ENCODE measurements at places on chromosomes 11 and 22.

- DNase-seq, result no peak
Measured at GRCh38 chr11:130475426-130476053, 27.1 kb downstream of the ADAMTS15 start.

DNA sequence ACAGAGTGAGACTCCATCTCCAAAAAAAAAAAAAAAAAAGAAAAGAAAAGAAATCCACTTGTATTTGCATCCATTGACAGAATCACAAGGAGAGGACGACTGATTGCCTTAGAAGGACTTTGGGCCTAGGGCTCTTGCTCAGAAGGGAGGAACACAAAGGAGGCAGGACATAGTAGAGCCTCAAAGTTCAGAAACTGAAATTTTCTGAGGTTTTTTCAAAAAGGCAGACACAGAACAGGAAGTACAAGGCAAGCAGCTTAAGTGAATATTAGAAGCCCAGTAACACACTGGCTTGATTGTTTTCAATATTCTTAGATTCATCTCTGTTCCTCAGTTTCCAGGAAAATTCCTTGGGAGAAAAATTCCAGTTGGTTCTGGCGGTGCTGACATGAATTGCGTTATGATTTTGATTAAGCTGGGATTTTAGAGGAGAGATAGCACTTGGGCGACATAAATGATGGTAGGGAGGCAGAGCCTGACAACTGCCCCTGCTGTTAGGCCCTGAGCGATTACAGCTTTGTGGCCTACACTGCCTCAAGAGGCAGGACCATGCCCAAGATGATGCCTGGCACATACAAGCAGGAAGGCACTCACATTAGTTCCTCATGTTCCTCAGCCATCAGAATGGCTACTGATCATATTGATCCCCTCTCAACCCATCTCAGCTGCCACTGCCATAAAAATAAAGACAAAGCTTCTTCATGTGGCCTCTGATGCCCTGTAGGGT, 15.3 kb downstream of the CLPB start:
- no peak for DNase-seq

GRCh38 chr11:1075341-1075911, 752 bp downstream of the MUC2 start:
- no peak for DNase-seq

DNA sequence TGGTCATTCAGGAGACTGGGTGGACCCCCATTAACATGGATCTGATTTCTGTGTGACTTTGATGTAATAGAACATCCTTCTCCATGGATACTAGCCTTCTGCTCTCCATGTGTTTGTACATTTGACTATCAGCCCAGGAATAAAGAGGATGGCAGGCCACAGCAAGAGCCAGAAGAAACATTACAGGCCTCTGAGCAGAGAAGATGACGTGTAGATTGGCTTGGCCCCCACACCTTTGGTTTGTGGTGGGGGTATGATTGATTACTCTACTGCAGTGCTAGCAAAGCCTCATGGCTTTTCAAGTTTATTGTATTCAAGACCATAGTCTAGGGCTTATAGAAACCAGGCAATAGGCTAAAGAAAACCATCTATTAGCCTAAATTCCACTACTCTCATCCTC, 77.0 kb downstream of the GRAMD1B start:
- DNase-seq, result peak; percentile 70

GRCh38 chr11:103257360-103257759, 148.1 kb downstream of the DYNC2H1 start:
- DNase-seq, result peak; percentile 26

DNA sequence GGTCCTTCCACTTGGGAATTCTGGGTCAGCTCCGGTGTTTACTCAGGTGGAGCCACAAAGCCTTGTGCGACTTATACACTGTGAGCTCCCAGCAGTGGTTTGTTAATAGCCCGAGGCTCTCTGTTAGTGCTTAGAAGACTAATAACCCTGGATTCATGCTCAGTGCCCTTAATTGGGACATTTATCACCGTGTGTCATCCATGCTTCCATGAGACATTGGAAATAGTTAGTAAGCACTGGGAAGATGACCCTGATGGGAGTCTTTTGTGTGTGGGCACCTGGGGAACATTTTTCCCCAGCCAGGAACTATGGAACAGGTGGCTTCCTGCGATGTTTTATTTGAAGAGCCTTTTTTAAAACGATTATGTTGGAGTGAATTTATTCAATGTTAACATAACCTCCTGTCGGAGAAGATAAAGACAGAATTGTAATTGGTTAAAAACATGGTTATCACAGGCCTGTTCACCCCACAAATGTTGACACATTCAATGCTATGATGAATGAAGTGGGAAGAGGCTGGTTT, 188.9 kb downstream of the MYO18B start:
- DNase-seq, result no peak

DNA sequence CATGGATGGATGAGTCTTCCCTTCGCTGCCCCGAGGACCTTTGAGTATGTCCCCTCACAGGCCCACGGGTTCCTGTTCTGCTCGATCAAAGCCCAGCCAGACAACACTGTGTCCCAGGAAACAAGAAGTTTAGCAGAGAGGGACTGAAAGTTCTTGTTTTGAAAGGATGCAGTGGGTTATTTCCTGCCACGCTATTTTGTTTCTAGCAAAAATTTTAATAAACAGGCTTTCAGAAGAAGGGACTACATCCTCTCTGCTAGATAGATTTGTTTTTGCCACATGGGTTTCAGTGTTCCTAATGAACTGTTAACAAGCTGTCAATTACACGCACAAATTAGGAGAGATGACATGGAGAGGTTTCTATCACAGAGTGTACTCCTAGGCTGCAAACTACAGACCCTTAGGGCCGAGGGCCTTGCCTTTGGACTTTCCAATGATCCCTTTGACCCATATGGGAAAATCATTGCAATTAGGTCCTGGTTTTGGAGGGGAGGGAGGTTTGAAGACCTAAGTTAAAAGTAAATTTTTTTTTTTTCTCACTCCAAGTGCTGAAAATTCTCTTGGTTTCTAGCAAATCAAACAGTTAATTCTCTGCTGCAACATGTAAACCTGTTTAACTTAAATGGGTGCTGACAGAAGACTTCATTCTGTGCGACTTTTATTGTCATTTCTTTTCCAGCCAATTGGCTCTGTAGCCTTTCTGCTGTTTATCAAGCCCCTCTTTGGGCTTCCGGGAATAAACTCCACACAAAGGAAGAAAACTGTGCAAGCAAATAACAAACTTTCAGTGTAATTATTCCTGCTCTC, 81.4 kb downstream of the RCN1 start:
- DNase-seq, result no peak

DNA sequence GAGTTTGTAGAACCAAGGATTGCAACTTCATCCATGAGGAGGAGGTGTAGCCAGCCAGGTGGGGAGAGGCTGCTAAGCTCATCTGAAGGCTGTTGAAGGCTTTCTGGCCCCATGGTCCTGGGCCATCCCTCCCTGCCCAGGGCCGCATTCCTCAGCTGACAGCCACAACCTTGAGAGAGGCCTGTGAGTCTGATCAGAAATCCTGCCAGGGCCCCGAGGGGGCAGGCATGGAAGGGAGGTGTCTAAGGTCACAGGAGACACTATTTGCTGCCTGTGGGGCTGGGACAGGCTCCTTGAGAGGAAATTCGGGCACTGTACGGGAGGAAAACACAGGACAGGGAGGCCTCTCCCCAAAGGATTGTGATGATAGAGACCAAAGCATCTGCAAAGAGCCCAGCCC, 88.1 kb upstream of the IGLL5 start:
- no peak for DNase-seq

GRCh38 chr11:117841551-117842031, 17.0 kb upstream of the FXYD2 start:
- no peak for DNase-seq

GRCh38 chr11:105719073-105719822, 109.4 kb downstream of the GRIA4 start:
- peak; percentile 87 for DNase-seq
